ENCODE measurements at places on chromosomes 7 and 10.

DNA sequence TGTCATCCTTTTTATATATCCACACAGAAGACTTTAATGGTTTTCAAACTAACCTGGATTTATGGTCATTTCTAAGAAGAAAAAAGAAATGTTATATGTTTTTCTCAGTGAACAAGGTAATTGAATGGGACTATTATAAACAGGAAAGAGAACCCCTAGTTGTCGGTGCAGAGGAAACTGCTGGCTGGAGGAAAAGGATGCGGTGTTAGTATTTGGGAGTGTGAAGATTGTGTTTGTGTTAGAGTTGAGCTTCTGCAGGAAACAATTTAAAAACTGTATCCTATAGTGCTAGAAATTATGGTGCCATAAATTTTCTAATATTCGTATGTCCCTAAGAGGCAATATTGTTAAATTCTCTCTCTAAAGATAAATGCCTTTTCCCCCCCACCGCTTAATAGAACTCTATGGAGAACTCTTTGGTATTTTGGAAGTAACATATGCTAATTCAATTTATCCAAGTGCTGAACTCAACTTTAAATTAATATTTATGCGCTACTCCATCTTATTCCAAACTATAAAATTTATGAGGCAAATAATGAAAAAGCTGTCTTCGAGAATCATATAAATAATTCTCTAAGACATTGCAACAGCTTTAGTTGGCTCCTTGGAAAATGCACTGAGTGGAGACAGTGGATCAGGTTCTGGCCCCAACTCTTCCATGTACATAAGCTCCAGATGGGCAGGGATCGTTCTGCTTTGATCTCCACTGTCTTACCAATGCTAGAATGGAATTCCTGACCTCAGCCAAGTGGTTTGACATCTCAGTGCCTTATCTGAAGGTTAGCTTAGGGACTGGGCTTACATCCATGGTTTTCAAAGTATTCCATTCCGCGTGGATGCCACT is 5.6 kb downstream of the BZW2 start:
- no peak for DNase-seq

DNA sequence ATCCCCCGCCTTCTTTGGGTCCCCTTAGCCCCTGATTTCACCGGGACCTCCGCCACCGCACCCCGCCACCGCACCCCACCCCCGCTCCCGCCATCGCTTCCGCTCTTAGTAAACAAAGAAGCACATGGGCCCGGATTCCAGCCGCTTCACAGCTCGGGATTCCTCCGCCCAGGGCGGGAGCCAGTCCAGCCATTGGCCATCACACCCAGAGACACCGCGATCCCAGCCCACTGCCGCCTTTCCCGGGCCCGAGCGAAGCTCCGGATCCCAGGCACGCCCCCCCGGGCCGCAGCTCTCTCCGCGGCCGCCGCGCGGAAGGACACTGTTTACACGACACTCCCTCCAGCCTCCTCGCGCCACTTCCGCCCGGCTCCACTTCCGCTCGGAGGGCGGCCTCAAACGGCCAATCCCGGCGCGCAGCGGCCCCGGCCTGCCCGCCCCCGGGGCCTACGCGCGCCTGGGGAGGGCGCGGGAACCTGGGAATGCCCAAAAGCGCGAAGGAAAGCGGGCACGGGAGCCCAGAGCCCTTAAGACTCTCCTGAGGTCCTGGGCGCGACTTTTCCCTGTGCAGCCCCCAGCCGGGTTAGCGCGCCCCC is 679 bp downstream of the MCM7 start:
- DNase-seq: peak; percentile 79

- DNase-seq: no peak
Observed at GRCh38 chr10:70742537-70743429, 42.4 kb downstream of the TBATA start.

- peak; percentile 36 for DNase-seq
Observed at GRCh38 chr10:101297901-101298486, 56.0 kb upstream of the BTRC start.

- no peak for DNase-seq
Observed at GRCh38 chr10:110074298-110074697, 66.5 kb downstream of the ADD3 start.

DNA sequence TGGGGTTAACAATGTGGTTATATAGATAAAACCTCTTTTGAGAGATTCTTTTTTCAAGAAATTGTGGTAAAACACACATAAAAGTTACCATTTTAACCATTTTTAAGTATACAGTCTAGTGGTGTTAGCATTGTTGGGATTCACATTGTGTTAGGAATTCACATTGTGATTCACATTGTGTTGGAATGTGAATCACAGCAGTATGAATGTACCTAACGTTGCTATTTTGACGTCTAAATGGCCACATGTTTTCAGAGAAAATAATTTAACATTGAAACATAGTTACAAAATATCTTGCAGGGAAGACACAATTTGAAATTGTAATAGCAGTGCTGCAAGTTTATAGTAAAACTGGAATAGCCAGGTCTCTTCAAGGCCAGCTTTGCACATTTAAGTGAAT is 129.0 kb downstream of the BICC1 start:
- DNase-seq: no peak

GRCh38 chr7:6260291-6261187 is 11.9 kb downstream of the CYTH3 start:
- no peak for DNase-seq

DNA sequence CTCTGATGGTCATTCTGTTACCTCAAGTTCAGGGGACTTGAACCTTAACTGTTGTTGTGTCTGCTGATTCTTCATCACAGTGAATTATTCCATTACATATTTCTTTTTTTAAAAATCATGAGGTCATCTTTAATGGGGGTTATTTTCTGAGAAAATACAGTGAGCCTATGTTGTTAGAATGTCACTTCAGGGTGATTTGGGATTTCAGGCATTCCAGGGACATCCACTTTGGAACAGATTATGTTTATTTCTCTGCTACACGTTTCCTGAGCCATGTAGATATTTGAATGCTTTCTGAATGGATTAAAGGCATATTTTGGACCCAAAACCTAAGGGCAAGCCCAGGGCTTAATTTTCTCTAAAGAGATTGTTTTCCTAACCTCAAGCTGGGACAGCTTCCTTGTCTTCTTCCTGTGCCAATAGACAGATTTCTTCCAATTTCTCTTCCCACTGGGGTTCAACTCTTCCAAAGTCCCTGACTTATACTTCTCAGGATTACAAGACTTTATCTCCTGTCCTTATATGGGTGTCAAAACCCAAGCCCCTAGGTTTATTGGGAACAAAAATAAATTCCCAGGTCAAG is 271.7 kb downstream of the ARHGAP12 start:
- no peak for DNase-seq

DNA sequence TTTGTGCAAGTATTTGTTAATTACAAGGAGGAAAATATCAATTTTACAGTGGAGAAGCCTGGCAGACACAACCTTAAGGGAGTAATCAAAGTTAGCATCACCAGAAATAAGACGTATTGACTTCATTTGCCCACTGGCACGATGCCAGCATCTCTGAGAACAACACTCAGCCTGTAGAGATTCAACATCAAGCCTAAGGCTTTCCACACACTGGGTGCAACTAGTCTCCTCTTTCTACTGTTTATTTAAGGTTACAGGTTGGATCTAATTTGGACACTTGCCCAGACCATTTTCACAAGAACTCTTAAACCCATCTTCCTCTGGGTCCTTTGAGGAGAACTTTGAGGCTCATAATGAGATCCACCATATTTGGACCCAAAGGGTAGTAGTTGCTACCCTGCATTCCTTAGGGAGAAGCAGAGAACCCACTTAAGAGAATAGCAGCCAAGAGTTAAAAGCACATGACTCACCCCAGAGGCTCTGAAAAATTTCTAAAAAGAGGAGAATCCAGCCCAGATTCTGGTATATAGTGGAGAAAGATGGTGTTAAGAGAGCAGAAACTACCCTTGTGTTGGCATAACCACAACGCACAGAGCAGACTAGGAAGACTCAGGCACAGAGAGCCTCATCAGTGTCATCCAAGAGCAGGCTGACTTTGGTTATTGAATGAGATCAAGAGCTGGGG is 97.3 kb downstream of the CCDC71L start:
- no peak for DNase-seq

GRCh38 chr10:36448760-36449691 is 676.4 kb upstream of the ANKRD30A start:
- no peak for DNase-seq

- DNase-seq: no peak
Observed at GRCh38 chr10:122294511-122295450, 23.7 kb downstream of the BTBD16 start.

DNA sequence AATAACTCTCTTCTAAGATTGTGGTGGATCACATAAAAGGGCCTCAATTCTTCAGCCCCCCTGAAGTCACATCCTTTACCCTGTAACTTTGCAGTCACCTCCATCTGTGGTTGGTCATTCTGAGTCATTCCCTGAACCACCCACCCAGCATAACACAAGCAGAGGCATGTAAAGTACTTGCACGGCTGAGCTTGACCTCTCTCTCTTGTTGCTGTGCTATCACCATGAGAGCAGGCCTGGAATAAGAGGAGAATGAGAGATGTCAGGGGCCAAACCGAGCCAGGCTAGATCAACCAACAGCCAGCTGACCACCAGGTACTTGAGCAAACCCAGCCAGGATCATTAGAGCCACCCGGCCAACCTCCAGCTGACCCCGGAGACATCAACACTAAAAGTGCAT is 13.5 kb upstream of the STK17A start:
- DNase-seq: no peak

GRCh38 chr7:138063400-138063799 is 12.9 kb upstream of the AKR1D1 start:
- no peak for DNase-seq

- DNase-seq: no peak
Observed at GRCh38 chr10:86301971-86302370, 64.6 kb downstream of the GRID1 start.

- DNase-seq: no peak
Observed at GRCh38 chr7:101972627-101973026, 155.2 kb downstream of the CUX1 start.

DNA sequence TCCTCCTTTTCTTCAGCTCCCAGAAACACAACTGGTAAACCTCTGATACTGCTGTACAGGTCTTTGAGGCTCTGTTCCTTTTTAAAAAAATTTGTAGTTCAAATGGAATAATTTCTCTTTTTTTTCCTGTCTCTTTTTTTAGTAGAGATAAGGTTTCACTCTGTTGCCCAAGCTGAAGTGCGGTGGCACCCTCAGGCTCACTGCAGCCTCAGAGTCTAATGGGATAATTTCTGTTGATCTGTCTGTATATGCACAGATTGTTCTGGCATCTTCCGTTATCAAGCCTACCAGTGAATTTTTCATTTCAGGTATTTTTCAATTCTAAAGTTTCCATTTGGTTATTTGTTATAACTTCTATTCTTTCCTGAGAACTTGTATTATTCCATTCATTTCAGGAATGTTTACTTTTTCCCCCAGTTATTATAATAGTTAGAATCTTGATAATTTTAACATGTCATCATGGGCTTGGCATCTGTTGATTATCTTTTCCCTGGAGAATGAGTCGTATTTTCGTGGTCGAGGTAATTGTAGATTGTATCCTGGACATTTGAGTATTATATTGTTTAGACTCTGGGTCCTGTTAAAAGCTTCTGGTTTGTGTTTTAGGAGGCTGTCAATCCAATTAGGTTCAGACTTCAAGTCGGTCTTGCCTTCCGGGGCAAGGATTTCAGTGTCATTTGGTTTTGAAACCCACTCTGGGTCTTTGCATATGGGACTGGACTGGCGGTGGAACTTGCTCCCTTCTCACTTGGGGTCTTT is 24.5 kb downstream of the CRCP start:
- no peak for DNase-seq

GRCh38 chr10:92298487-92298886 is 7.5 kb downstream of the MARCHF5 start:
- DNase-seq: no peak

GRCh38 chr7:42457663-42458062 is 220.7 kb upstream of the GLI3 start:
- no peak for DNase-seq

DNA sequence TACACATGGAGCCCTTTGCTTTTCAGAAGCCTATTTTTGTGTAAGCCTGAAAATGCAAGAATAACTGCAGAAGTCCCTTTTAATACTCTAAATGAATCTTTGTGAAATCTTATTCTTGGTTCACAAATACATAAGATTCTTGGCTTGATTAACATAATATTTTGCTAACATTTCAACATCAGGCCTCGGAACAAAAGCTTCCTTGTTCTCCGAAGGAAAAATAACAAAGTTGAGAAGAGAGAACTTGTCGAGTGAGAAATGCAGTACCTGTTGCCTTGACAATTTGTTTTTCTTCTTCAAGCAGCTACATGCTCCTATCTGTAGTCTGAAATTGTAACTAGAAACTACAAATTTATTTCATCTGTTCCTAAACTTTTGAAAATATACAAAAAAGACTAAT is 8.5 kb downstream of the NT5C2 start:
- DNase-seq: no peak

GRCh38 chr7:29315122-29315891 is 120.7 kb downstream of the CHN2 start:
- no peak for DNase-seq

DNA sequence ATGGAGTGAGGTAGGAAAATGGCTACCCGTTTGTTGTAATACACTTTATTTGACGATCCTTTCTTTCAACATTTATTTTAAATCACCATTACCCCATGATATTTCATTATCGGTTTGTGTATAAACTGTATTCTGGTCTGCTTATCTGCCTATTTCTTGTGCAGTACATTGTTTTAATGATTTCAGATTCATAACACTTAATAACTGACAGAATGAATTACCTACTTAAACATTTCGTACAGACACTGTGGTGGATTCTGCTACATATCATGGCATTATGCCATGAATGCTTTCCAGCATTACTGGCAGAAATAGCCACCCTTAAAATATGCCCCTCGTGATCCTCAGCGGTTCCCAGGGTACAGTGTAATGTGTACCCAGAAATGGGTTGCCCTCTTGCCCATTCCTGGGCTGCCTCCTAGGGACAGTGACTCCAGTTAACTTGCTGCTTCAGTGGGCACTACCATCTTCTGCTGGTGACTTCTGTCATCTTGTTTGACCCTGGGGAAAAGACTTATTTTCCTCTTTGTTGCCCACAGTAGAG is 74.5 kb downstream of the C1GALT1 start:
- DNase-seq: no peak

- DNase-seq: peak; percentile 30
Observed at GRCh38 chr10:130109796-130110245, 809 bp downstream of the C10orf143 start.

GRCh38 chr10:77421591-77421990 is 216.0 kb downstream of the KCNMA1 start:
- no peak for DNase-seq

DNA sequence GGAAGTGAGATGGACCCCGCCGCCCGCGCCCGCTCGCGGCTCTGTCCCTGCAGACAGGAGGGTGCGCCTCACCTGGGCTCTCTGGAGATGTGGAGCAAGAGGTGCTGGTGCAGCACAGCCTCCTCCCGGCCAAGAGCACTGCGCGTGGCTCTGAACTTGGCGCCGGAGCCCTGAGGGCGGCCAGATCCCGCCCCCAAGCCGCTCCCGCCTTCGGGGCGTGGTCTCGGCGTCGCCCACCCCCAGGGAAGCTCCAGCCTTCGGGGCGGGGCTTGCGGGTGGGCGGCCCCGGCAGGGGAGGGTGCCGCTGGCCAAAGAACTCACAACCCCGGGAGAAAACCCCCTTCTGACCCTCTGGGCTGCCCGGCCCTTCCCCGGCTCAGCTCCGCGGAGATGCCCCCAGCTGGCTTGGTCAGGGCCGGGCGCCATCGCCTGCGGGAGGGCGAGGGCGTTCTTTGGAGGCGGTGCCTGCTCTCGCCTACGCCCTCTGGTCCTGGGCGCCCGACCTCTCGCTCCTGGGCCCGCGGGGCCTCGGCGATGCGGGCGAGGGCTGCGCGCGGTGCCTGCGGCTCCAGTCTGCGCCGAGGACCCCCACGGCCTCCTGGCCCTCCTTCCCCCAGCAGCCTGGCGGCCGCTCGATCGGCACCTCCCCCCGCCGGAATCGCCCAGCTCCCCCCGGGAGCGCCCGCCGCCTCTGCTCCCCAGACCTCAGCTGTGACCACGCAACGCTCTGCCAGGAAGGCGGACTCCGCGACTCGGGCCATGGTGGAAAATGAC is at the start of gene ZNF488:
ZNF488 (minus strand) TSS at position 146 of the 774 bp plus-strand sequence. CDS start 15,464 bp downstream, outside the sequence.
- peak; percentile 64 for DNase-seq

Data from stimulated activated CD8-positive, alpha-beta memory T cell treated with anti-CD3 and anti-CD28 coated beads, Interleukin-12 subunit alpha, Interleukin-12 subunit beta, amount 100 ng/mL, for 4 hours (primary cell).